ENCODE measurements at places on chromosomes 5 and 9. TPM values are rescaled to one million over a fixed set of nuclear protein-coding genes. Genes with fewer than 3 reads are reported as not detected.
A peak's percentile ranks its signal among the peaks of the same experiment; 100 is the strongest.

HMMR gene
- 119 TPM for total RNA-seq

- H3K27me3 ChIP-seq: no peaks in the 10 kb centered on the region
- H3K4me1 ChIP-seq: no peaks in the 10 kb centered on the region
- H3K4me3 ChIP-seq: no peak overlapping the region
- H3K27ac ChIP-seq: no peak overlapping the region
Measured at GRCh38 chr9:73023025-73023541, 70.2 kb upstream of the ALDH1A1 start.

CATSPER3 gene
- total RNA-seq: 0.08 TPM

DNA sequence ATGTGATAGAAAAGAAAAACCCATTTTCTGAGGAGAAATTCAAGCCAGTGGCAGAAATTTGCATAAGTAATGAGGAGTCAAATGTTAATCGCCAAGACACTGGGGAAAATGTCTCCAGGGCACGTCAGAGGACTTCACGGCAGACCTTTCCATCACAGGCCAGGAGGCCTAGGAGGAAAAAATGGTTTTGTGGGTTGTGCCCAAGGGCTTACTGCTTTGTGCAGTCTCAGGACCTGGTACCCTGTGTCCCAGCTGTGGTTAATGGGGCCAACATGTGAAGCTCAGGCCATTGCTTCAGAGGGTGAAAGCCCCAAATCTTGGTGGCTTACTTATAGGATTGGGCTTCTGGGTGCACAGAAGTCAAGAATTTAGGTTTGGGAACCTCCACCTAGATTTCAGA lies 54.8 kb upstream of the ADAMTS2 start:
- H3K27ac ChIP-seq: no peak overlapping the region
- H3K27me3 ChIP-seq: no peaks in the 10 kb centered on the region
- no peaks in the 10 kb centered on the region for H3K4me1 ChIP-seq

PDCD1LG2 gene
- 8.8 TPM for total RNA-seq

GRCh38 chr5:148811756-148812155 lies 14.7 kb upstream of the ADRB2 start:
- no peak for DNase-seq
- peaks cover 6% of the 10 kb centered on the region for H3K4me1 ChIP-seq
- H3K4me3 ChIP-seq: no peak overlapping the region
- H3K36me3 ChIP-seq: no peaks in the 10 kb centered on the region

TNFSF15 gene
- not detected for total RNA-seq

OR1B1 gene
- total RNA-seq: not detected

COMMD10 gene
- 112 TPM for total RNA-seq

DNA sequence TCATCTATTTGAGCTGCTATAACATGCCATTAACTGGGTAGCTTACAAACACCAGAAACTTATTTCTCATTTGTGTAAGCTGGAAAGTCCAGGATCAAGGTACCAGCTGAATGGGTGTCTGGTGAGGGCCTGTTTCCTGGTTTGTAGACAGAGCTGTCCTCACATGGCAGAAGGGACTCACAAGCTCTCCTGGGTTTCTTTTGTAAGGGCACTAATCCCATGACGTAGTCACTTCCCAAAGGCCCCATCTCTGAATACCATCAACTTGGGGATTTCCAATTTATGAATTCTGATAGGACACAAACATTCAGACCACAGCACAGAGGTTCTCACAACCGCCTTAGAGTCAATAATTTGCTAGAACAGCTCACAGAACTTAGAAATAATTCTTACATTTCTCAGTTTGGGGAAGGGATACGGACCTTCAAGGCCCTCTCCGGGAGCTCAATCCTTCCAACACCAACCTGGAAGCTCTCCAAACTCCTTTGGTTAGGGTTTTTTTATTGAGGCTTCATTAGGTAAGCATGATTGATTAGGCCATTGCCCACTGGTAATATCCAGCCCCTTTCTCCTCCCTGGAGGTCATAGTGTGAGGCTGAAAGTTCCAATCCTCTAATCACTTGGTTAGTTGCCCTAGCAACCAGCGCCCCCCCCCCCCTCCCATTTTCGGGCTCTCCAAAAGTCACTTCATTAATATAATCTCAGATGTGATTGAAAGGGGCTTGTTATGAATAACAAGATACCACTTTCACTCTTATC lies 7.6 kb upstream of the DNAJA1 start:
- no peak overlapping the region for H3K27ac ChIP-seq
- no peak overlapping the region for H3K4me3 ChIP-seq
- H3K4me1 ChIP-seq: no peaks in the 10 kb centered on the region
- no peaks in the 10 kb centered on the region for H3K27me3 ChIP-seq
- no peaks in the 10 kb centered on the region for H3K36me3 ChIP-seq

UBAC1 gene
- total RNA-seq: 51.6 TPM

SLC35A4 gene
- 65.8 TPM for total RNA-seq

DNA sequence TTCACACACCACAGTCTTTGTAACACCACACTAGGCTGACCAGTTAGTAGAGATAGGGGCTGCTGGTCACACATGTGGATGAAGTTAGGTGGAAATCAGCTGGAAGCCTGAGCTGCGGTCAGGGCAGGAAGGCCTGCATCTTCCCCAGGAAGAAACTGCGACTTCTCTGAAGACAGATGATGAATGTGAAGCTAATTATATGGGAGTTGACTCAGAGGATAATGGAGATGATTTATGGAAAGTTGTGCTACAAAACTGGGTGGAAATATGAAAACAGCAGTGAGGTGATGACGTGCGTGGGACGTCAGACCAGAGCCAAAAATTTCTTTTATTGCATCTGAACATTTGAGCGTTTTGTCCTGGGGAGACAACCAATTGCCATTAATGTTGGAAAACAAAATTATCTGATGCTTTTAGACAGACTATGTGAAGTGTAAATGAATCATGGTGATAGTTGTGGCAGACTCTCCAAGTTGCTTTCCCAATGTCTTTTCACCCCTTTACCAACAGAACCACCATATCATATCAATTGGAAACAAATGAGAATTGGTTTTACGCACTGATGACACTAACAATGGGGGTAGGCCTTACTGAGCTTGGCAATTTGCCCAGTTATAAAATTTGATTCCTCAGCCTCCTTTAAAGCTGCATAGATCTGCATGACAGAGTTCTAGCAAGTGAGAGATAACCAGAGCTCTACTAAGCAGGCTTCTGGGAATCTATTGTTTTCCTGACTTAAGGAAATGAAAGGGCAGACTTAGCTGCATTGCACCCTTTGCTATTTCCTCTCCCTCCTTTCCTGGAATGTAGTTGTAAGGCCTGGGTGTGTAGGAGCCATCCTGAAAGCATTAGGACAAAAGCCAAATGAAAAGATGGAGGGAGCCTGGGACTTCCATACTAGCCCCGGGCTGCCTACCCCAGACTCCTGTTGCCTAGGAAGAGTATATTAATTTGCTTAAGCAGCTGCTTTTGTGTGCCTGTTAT lies 84.0 kb downstream of the RAB3C start:
- H3K36me3 ChIP-seq: no peaks in the 10 kb centered on the region
- H3K27me3 ChIP-seq: no peaks in the 10 kb centered on the region
- H3K4me1 ChIP-seq: no peaks in the 10 kb centered on the region
- no peak overlapping the region for H3K27ac ChIP-seq
- no peak for DNase-seq
- H3K4me3 ChIP-seq: no peak overlapping the region

GRCh38 chr9:126791406-126792230 lies 13.2 kb upstream of the ZBTB43 start:
- H3K36me3 ChIP-seq: no peaks in the 10 kb centered on the region
- peaks cover 4% of the 10 kb centered on the region for H3K27me3 ChIP-seq
- no peak overlapping the region for H3K4me3 ChIP-seq
- H3K27ac ChIP-seq: no peak overlapping the region
- H3K4me1 ChIP-seq: peaks cover 7% of the 10 kb centered on the region
- DNase-seq: no peak

DNA sequence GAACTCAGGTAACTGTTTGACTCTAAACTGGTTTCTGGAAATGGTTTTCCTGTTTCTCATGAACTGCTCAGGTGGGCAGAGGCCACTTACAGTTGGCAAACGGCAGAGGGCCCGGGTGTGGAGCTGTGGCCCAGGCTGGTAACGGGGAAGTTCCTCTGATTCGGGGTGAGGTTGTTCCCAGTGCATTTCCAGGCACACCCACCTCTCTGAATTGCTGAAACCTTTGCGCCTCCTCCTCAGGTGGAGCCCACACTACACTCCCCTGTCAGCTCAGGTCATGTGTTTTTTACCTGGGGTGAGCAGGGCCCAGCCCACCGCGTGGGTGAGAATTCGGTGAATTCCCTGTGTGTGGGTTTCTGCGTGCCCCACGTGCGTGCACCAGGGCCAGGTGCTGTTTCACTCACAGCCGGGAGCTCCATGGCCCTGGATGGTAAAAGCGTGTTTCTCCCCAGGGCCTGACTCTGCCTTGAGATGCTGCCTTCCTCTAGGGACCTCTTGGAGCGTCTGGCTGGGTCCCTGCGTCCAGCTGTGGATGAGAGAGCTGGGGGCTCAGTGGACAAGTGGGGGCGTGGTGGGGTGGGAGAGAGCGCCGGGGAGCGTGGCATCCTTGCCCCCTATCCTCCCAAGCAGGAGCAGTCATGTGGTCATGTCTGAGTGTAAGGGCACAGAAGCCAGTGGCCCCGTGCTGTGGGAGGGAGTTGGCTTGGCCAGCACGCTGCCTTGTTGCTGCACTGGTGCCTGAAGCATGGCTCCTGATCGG lies 33.5 kb upstream of the LPCAT1 start:
- H3K27me3 ChIP-seq: peaks cover 48% of the 10 kb centered on the region
- DNase-seq: peak; percentile 40
- no peak overlapping the region for H3K4me3 ChIP-seq
- peaks cover 11% of the 10 kb centered on the region for H3K4me1 ChIP-seq
- no peak overlapping the region for H3K27ac ChIP-seq
- no peaks in the 10 kb centered on the region for H3K36me3 ChIP-seq

PCDHB4 gene
- not detected for total RNA-seq

All from SJSA1 (cell line).